NCI-H187 treated with DMSO at 0.1 percent for 48 hours (cell line): ENCODE measurements at places on chromosomes 16 and 17.

DNA sequence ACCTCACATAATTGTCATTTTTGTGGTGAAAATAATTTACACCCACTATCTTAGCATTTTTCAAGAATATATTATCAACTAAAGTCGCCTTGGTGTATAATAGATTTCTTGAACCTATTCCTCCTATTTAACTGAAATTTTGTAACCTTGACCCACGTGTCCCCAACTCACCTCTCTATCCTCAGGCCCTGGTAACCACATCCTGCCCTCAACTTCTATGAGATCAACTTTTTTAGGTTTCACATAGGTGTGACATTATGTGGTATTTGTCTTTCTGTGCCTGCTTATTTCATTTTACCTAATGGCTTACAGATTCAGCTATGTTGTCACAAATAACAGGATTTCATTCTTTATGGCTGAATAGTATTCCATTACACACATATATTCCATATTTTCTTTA lies 73.0 kb upstream of the CNTNAP4 start:
- DNase-seq: no peak

DNA sequence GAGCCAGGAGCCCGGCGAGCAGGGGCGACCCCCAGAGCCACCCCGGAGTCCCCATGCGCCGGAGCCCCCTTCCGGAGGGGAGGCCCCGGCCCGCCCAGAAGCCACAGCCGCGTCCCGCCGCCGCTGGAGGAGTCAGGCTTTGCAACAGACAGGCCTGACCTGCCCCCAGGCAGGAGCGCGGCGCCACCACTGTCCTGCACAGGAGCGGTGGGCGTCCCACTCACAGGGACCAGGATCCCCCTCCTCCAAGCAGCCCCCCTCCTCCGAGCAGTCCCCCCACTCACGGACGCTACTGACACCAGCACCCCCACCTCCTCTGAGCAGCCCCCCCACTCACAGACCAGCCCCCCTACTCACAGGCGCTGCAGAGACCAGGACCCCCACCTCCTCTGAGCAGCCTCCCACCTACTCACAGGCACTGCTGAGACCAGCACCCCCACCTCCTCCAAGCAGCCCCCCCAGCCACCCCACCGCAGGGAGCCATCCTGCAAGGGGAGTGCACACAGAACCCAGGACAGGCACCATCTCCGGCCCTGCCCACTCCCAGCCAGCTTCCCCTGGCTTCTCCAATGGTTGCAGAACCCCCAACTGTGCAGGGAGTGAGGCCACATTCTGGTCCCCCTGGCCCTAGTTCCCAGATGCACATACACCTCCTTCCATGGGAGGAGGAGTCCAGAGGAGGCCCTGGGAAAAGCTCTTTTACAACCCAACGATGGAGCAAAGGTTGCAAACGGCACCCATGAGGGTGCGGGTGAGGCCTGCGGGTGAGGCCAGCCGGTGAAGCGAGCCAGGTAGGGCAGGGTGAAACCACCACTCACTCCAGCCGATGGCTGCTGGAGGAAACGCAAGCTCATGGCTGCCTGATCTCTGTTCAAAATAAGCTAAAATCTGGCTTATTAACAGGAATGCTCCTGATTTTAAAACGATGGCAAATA lies 69.9 kb downstream of the ABR start:
- DNase-seq: no peak

- no peak for DNase-seq
These were observed 54.1 kb downstream of the MEAK7 start for GRCh38 chr16:84450176-84450865.

- no peak for DNase-seq
These were observed 37.1 kb downstream of the NUP93 start for GRCh38 chr16:56767024-56767423.

GRCh38 chr16:8483396-8483795 lies 106.9 kb downstream of the TMEM114 start:
- no peak for DNase-seq

DNA sequence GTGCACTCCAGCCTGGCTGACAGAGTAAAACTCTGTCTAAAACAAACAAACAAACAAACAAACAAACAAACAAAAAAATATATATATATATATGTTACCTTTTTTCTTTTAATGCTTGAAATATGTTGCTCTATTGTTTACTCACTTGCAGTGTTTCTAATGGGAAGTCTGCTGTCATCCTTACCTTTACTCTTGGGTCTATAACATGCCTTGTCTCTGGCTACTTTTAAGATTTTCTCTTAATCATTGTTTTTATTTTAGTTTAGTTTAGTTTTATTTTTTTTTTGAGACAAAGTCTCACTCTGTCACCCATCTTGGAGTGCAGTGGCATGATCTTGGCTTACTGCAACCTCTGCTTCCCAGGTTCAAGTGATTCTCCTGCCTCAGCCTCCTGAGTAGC lies 16.1 kb upstream of the TNRC6A start:
- DNase-seq: no peak

- no peak for DNase-seq
These were observed 31.2 kb downstream of the NSMCE1 start for GRCh38 chr16:27237219-27238015.

GRCh38 chr16:75309156-75309555 lies 57.7 kb upstream of the BCAR1 start:
- no peak for DNase-seq
